Stimulated activated CD4-positive, alpha-beta T cell treated with anti-CD3 and anti-CD28 coated beads, Interleukin-15, amount 100 ng/mL, for 1 hour (primary cell): ENCODE measurements at places on chromosomes 3 and 15.

DNA sequence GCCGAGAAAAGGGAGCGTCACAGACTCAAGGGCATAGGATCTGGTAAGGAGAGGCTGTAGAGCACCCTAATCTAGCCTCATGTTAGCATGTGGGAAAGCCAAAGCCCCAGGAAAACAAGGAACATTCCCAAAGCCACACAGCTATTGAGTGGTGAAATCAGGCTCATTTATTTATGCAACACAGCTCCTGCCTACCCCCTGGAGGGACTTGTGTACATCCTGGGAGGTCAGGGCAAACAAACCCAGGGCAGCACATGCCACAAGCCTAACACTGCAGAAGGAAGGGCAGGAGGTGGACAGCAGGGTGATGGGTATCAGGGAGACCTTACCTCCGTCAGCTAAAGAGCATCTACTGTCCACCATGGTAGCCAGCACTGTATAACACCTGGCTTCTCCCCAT, 283.5 kb downstream of the RPLP1 start:
- no peak for DNase-seq

- no peak for DNase-seq
Measured at GRCh38 chr15:96135166-96136093, 195.1 kb upstream of the NR2F2 start.

DNA sequence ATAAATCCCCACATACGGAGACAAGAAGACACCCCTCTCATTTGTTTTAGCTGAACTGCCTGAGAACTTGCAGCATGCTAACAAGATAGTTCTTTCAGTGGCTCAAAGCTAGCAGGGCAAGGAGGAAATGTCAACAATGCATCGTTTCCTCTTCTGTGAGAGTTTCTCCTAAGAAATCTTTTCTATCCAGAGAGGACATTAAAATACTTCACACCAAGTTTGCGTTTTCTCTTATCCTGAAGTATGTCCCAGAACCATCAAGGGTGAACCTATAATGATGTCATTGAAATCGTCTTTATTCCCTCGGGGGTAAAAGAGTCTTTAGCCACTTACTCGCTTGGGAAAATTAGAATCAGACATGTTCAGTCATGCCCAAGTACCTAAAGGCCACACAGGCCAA, 541.7 kb upstream of the MDFIC2 start:
- no peak for DNase-seq

- no peak for DNase-seq
Measured at GRCh38 chr15:29208352-29208751, 61.3 kb downstream of the NSMCE3 start.

- no peak for DNase-seq
Measured at GRCh38 chr3:87045473-87045872, 54.5 kb upstream of the VGLL3 start.

DNA sequence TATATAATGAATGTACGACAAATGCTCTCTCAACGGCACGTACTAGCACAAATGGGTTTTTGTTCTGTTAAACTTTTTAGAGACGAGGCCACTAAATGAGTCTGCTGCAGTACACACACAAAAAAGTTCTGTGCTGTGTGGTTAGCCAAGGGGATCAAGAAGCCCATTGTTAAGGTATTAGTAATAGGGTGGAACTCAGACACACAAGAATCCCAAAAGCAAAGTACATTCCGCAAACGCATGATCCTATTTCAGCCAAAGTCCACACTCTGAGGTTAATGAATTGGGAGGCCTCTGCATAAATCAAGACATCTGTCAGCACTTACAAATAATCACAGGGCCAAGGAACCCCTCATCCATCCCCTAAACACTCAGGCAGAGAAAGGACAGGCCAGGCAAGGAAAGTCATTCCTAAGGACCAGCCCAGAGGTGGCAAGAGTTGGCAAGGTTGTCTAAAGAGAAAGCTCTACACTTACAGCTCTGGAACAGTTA, 12.1 kb downstream of the OSBPL10 start:
- no peak for DNase-seq

- no peak for DNase-seq
Measured at GRCh38 chr3:48410205-48411040, 19.5 kb downstream of the PLXNB1 start.
